ENCODE measurements at places on chromosomes 6 and 20.

DNA sequence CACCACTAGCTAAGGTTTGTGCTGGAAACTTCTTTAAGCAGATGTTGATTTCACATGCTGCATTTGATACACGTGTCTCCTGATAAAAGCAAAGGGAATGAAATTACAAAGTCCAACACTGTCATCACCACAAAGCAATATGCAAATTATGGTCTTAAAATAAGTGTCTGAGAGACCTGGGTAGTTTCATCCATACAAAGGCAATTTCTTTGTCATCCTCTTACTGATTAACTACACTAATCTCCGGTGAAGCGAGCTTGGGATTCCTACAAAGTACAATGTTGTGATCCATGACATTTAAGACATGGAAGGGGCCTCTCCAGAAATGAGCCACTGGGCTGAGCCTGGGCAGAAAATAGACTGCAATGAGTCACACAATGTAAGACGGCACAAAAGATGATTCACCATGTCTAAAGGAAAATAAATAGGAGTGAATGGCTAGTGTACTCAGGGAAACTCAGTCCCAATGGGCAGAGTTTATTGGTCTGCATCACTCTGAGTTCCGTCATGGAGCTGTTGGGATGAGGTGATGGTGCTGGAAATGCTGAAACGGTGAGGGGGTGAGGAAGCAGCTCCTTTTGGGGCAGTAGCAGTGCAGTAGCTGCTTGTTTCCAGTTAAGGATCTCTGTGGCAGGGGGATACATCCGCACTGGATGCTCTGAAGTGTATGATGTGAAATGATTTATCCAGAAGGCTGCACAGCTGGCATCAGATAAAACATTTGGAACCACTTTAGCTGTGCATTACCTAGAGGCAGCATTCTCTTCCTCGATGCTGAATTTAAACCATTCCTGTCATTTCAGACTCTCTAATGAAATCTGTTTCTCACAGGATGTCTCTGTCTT is 103.3 kb downstream of the IBTK start:
- no peak for DNase-seq

DNA sequence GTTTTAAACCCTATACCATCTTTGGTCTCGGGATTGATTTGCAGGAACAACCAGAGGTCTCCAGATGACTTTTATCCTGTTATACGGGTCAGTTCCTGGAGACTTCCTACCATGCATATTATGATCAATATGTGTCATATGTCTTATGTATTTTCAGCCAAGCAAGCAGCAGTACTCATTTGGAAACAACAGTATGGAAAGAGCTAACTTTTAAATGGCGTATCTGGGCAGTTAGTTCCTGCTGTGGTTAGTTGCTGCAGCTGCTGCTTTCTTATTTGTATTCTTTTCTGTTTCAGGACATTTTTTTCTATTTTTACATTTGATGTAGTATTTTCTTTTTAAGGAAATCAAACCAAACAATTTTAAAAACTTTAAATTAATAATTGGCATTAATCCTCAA is 207.5 kb downstream of the MANEA start:
- DNase-seq, result no peak

DNA sequence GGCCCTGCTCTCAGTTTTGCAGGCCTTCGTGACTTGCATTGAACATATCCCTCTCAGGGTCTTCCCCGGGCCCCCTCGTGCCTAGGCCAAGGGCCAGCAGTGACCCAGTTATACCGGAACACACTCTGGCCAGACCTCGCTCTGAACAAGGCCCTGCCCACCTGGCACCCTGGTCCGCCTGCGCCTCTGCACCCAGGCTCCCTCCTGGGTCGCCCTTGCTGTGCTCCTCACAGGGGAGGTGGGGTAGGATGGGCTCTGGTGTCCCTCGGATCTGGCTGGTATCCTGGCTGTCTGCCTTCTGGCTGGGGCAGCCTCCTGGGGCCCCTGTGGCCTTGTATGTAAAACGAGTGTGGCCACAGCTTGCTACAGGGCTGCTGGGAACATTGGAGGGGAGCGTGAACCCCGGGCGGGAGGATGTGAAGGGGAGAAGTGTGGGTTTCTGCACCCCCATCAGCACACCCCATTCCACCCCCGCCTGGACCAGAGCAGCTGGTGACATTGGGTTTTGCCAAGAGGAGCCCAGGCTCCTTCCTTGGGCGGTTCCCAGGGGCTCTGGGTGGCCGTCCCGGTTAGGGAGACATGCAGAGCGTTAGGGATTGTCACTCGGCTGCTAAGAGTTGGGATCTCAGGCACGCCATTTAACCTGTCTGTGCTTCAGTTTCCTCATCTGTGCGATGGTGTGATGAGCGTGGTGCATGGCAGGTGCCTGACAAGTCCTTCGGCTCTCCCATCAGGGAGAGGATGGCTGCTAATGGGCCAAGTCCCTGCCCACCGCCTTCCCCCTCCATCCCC is 17.5 kb downstream of the SRC start:
- DNase-seq, result no peak

DNA sequence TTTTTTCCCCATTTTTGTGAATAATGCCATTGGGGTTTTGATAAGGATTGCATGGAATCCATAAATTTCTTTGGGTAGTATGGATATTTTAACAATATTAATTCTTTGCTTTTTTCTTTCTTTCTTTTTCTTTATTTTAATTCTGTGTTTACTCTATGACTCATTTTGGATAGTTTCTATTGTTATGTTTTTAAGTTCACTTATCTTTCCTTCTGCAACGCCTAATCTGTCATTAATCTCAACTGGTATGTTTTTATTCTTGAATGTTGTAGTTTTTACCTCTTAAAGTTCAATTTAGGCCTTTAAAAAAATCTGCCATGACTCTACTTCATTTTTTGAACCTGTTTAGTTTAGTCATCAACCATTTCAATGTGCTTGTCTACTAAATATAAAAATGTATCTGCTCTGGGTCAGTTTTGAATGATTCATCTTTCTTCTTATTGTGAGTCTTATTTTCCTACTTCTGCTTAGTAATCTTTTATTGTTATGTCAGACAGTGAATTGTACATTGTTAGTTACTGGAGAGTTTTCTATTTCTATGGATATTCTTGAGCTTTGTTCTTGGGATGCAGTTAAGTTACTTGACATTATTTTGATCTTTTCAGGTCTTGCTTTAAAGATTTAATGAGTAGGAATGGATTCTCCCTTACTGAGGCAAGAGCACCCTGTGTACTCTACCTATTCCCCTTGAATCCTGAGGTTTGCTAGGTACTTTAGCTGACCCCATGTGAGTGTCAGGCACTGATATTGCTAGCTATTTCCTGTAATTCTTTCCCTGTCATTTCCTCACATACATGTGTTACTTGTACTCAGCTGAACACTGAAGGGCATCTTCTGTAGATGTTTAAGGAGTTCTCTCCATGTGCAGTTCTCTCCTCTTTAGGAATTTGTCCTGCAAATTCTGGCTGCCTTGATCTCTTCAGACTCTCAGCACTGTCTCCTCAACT is 104.2 kb downstream of the TFAP2B start:
- no peak for DNase-seq

- DNase-seq, result no peak
Observed at GRCh38 chr20:33568378-33568777, 78.5 kb downstream of the CBFA2T2 start.

DNA sequence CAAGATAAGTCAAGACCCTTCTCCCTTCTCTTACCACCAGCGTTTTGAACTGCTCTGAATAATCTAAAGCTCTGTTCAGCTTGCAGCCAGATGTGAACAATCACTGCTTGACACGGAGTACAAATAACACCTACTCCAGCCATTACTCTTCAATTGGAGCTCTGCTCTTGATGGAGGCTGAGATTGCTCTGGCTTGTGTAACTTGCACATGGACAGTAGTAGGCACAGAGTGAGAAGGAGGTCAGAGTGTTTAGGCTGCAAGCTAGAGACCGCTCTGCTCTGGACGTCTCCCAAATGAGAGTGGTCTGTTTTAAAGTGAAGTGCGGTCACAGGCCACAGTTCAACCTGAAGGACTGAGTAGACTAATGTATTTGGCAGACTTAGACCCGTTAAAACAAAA is 158.3 kb downstream of the HDGFL1 start:
- DNase-seq, result no peak

DNA sequence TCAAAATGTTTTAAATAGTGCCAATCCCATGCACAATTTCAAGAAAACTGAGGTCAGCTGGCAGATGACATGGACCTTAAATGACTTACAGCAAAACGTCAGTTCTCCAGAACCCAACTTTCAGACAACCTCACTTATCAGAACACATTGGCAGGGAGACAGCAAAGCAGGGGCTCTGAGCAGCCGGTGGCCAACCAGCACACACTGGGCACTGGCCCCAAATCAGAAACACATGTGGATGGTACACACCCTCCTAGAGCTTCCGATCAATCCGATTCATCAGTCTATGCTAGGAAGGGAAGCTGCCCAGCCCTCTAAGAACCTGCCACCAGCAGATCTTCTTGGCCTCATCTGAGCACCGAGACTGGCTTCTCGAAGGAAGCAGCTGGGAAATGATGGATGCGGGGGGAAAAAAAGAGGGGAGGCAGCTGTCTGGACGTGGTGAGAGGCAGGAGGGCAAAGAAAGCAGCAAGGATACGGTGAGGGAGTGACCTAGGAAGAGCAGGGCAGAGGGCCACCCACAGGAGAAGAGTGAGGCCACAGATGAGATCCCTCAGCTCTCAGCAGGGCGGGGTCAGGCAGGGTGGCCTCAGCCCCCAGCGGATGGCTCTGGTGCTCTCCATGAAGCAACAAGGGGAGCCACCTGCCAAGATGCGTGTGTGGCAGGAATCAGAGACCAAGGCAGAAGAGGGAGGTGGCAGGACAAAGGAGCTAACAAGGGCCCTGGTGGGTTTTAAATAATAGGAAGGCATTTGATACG is 32.9 kb downstream of the TAF4 start:
- DNase-seq, result no peak

- DNase-seq, result no peak
Observed at GRCh38 chr6:108653949-108654348, 93.2 kb downstream of the FOXO3 start.

DNA sequence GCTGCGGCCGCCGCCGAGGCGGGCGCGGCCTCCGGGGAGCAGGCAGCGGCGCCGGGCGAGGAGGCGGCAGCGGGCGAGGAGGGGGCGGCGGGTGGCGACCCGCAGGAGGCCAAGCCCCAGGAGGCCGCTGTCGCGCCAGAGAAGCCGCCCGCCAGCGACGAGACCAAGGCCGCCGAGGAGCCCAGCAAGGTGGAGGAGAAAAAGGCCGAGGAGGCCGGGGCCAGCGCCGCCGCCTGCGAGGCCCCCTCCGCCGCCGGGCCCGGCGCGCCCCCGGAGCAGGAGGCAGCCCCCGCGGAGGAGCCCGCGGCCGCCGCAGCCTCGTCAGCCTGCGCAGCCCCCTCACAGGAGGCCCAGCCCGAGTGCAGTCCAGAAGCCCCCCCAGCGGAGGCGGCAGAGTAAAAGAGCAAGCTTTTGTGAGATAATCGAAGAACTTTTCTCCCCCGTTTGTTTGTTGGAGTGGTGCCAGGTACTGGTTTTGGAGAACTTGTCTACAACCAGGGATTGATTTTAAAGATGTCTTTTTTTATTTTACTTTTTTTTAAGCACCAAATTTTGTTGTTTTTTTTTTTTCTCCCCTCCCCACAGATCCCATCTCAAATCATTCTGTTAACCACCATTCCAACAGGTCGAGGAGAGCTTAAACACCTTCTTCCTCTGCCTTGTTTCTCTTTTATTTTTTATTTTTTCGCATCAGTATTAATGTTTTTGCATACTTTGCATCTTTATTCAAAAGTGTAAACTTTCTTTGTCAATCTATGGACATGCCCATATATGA is 3.2 kb downstream of the MARCKS start:
- DNase-seq, result no peak

- DNase-seq, result no peak
Observed at GRCh38 chr20:2701671-2702081, 9.1 kb downstream of the EBF4 start.

DNA sequence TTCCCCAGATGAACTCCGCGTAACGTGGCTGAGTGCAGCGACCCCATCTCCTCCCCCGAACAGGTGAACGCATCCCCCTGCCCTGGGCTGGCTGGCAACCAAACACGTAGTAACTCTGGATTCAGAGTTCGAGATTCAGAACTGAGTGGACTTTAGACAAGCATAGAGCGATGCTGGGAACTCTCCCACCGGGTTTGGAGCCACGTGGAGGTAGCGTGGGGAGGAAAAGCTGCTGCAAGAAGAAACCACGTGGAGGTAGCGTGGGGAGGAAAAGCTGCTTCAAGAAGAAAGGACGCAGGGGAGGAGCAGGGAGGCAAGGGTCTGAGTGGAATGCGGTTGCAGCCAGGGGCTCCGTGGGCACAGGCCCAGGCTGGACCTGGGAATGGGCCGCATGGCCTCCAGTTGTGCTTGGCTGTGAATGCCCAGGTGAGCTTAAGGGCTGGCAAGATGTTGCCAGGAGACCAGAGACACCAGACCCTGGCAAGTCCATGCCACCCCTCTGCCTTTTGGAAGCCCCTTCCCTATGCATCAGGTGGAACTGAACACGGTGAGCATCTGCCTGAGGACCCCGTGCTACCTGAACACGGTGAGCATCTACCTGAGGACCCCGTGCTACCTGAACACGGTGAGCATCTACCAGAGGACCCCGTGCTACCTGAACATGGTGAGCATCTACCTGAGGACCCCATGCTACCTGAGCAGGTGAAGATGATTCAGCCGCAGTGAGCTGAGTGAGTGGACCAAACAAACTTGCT is 118.0 kb upstream of the FRMD1 start:
- no peak for DNase-seq

- no peak for DNase-seq
Observed at GRCh38 chr6:21199262-21199661, 394.3 kb upstream of the SOX4 start.

GRCh38 chr6:48825501-48826151 is 637.4 kb downstream of the MMUT start:
- no peak for DNase-seq

GRCh38 chr6:139475241-139475640 is 100.8 kb upstream of the CITED2 start:
- DNase-seq, result no peak

DNA sequence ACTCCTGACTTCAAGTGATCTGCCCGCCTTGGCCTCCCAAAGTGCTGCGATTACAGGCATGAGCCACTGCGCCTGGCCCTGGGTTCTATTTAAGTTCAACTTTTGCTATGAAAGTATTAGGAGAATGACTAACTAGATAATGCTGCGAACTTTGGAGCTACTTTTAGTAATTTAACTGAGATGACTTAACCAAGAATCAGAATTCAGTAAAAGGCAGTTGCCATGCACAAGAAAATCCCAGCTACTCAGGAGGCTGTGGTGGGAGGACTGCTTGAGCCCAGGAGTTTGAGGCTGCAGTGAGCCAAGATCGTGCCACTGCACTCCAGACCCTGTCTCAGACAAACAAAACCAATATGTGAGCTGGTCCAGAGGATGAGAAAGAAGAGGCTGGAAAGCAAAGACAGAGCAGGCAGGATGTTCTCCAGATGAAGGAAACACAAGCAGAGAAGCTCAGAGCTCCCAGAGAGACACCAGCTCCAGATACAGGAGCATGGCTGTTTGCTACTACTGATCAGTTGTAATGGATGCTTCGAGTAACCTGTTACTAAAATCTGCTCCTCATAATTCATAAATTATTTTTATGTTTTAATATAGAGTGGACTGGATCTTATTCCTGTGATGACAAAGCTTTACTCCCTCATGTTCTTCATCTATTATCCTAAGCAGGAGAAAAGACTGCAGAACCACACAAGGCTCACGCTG is 23.9 kb downstream of the ZNF217 start:
- DNase-seq, result no peak
